ENCODE measurements at places on chromosomes 4 and X.

- H3K36me3 ChIP-seq, result no peaks in the 10 kb centered on the region
- DNase-seq, result no peak
- H3K27ac ChIP-seq, result no peak overlapping the region
- H3K4me3 ChIP-seq, result no peak overlapping the region
- no peaks in the 10 kb centered on the region for H3K27me3 ChIP-seq
These were observed 44.7 kb downstream of the SLC10A7 start for GRCh38 chr4:146477054-146477453.

DNA sequence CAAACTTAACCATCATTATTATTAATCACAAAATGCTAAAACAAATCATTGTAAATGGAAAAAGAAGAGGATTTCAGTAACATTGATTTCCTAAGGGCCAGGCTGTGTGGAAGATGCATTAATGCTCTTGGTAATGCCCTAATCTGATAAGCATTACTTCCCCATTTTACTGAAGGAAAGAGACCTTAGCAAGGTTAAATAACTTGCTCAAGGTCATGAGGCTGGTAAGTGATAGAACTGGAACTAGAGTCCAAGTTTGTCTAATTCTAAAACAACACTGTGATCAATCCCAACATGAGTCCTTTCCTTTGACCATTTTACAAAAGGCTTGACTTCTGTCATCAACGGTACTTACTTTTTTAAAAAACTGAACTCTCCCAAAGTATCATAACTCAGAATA, 32.6 kb downstream of the ADAMTS3 start:
- H3K27ac ChIP-seq, result no peak overlapping the region
- H3K4me1 ChIP-seq, result no peaks in the 10 kb centered on the region
- no peaks in the 10 kb centered on the region for H3K27me3 ChIP-seq
- H3K36me3 ChIP-seq, result no peaks in the 10 kb centered on the region
- DNase-seq, result no peak
- no peak overlapping the region for H3K4me3 ChIP-seq

DNA sequence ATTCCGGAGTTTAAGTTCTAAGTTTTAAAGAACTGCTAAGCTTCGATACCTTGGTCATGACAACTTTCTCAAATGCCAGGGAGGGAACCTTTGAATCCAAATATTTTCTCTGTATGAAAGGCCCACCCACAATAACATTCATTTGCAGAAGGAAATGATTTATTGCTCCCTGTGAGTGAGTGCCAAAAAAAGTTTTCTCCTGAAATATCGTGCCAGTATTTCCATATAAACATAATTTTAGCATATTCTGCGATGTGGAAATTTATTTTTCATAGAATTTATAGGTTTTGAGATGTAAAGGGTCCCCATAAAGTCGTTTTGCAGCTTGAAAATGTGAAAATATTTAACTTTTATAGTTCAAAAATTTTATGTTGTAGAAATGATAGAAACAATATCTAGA, 53.9 kb downstream of the BMPR1B start:
- no peak overlapping the region for H3K27ac ChIP-seq
- H3K36me3 ChIP-seq, result no peaks in the 10 kb centered on the region
- DNase-seq, result no peak
- H3K4me3 ChIP-seq, result no peak overlapping the region
- no peaks in the 10 kb centered on the region for H3K27me3 ChIP-seq
- H3K4me1 ChIP-seq, result no peaks in the 10 kb centered on the region

DNA sequence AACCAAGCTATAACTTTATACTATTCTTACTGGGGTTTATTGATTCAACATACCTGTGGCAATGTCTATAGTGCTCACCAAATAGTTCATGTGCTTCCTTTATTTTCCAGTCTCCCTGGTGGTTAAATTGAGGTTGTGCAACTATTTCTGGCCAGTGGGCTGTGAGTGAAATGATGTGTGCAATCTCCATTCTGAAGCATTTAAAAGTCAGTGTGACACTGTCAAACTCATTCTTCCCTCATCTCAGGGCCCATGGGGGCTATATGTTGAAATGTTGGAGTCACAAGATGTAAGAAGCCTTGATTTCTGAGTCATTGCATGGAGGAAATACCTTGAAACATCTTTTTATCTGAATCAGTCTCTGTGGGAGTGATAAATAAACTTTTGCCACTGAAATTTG, 414.3 kb upstream of the RPS6KA3 start:
- H3K36me3 ChIP-seq, result no peaks in the 10 kb centered on the region
- H3K4me1 ChIP-seq, result no peaks in the 10 kb centered on the region
- no peak for DNase-seq
- H3K27me3 ChIP-seq, result no peaks in the 10 kb centered on the region
- H3K27ac ChIP-seq, result no peak overlapping the region

GRCh38 chr4:10629394-10629793, 55.2 kb downstream of the CLNK start:
- no peak overlapping the region for H3K4me3 ChIP-seq
- H3K27me3 ChIP-seq, result no peaks in the 10 kb centered on the region
- H3K4me1 ChIP-seq, result no peaks in the 10 kb centered on the region

DNA sequence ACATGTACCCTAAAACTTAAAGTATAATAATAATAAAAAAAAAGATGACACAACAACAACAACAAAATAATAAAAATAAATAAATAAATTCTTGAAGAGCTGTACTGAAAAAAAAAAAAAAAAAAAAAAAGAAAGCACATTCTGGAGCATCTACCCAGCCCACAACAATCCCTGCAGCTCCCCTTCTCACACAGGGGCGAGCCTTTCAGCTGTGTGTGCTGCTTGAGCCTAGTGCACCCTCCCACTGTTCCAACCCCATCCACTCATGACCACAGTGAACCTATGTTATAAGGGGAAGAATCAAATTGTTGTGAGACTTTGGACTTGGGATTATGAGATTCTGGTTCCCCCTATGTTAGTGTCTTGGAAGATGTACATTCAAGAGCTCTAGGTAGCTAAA, 161.5 kb upstream of the JADE1 start:
- H3K27me3 ChIP-seq, result no peaks in the 10 kb centered on the region
- H3K4me3 ChIP-seq, result no peak overlapping the region
- H3K4me1 ChIP-seq, result no peaks in the 10 kb centered on the region
- no peak overlapping the region for H3K27ac ChIP-seq
- no peak for DNase-seq
- H3K36me3 ChIP-seq, result no peaks in the 10 kb centered on the region

GRCh38 chr4:14023036-14023435, 395.5 kb upstream of the BOD1L1 start:
- H3K27me3 ChIP-seq, result no peaks in the 10 kb centered on the region
- no peaks in the 10 kb centered on the region for H3K36me3 ChIP-seq
- DNase-seq, result no peak

- H3K4me1 ChIP-seq, result no peaks in the 10 kb centered on the region
- H3K4me3 ChIP-seq, result no peak overlapping the region
- no peak for DNase-seq
- no peaks in the 10 kb centered on the region for H3K27me3 ChIP-seq
These were observed 14.0 kb downstream of the STOX2 start for GRCh38 chr4:183919141-183919540.
